ENCODE measurements at places on chromosomes 3 and 15.

GRCh38 chr15:96358001-96358801 lies 27.7 kb downstream of the NR2F2 start:
- DNase-seq = peak; percentile 9

DNA sequence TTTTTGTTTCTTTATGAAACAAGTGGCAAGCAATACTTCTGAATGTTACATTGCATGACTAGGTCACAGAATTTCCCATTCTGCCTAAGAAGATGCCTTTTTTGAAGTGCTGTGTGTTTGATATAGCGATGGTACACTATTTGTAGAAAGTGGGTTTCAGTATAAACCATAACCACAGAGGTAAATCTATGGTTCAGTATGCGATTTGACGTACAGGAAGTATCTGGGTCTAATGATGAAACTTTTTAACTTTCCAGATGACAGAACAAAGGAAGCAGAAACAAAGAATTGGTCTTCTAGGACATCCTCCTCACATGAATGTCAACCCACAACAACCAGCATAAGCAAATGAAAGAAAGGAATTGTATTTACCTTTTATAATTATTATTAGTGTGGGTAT lies 133.4 kb upstream of the BHLHE40 start:
- no peak for DNase-seq

- DNase-seq = peak; percentile 64
Observed at GRCh38 chr15:66231394-66232266, 21.9 kb downstream of the MEGF11 start.

DNA sequence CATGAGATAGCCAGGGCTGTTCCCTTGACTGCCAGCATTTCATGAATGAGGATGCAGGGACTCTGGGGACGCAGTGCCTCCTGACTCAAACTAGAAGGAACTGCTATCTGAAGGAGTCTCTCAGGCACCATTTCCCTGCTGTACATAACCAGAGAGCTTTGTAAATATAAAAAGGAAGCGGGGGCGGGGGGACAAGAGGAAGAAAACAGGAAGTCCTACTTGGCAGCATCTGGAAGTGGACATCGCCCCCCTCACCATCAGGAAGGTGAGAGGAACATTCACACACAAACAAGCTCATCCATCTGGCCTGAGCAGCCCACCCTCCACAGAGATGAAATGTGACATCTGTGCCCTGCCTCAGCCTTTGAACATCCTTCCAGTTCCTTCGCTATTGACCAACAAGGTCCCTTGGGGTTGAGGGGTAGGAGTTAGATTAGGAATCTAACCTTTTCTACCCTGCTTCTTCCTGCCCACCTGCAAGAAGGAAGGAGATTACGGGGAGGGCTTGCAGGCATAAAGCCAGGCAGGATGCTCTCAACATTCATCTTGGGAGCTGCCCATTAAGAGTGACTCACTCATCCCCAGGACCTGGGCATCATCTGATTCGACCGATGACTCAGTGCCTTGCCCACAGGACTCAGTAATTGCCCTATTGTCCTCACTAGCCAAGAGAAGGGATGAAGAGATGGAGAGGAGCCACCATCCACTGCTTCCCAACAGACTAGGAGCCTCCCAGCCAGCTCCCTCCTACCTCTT lies 31.9 kb downstream of the SH3BP5 start:
- no peak for DNase-seq

DNA sequence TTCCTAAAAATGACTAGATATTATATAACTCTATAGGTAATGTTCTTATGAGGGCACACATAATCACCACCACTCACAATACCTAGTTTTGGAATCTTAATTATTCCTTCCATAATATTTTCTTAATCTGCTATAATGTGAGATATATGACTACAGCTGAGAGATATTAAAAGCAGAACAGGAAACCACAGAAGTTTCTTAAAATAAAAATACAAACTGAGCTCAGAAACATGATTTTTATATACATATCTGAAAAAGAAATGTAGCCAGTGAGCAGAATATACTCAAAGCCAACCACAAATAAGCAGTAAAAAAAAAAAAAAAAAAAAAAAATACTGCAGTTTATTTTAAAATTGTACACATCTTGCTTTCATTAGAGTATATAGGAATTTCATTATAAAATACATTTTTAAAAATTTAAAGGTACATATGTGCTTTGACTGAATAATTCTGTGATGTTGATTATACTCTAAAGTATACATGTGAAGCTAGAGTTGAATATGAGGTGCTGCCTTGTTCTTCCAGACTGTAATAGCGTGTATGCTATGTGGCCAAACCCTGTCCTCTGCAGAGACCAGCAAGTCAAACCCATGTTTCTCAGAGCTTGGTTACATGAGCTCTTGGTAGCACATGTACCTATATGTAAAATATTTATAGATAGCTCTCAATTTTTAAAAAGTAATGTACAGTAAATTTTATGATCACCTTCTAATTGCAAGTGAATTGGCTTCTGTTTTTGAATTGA lies 175.0 kb downstream of the UBE2E2 start:
- no peak for DNase-seq

- no peak for DNase-seq
Observed at GRCh38 chr15:35547775-35548364, 1.9 kb upstream of the DPH6 start.

GRCh38 chr3:64260431-64260830 lies 35.2 kb upstream of the PRICKLE2 start:
- DNase-seq = no peak

GRCh38 chr3:46897829-46898320 lies 20.4 kb downstream of the PTH1R start:
- DNase-seq = no peak

DNA sequence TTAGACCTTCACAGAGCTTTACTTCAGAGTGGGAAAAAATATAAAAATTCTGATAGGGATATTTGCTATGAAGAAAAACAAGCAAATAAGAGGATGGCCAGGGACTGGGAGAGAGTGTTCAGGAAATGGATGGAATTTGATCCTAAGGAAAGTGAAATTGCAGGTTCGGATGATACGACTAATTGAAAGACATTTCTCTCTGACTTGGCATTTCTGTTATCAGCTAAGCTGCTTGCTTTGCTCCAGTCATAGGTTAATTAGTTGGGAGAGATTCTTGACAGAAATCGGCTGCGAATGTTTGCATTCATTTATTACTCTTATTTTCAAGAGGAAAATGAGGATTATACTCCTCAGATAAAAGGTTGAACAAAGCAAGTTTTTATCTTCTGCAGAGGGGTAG lies 808.7 kb upstream of the NECTIN3 start:
- peak; percentile 13 for DNase-seq

- DNase-seq = no peak
Observed at GRCh38 chr15:69443032-69443611, 9.5 kb upstream of the RPLP1 start.

GRCh38 chr15:47971637-47972036 lies 149.2 kb upstream of the SLC24A5 start:
- DNase-seq = no peak

DNA sequence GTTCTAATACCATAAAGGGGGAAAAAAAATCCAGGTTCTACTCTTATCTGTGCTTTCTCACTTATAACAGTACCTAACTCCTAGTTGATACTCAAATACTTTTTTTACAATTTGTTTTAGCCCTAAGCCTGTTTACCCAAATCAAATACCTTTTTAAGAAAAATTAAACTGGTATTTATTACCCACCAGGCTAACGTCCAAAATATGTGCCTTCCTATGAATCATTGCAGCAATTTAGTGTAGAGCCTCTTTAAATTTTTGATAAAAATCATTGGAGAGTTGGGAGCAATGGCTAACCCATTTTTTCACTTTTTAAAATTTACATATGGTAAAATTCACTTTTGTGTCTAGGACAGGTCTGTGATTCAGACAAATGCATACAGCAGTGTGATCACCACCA lies 27.9 kb downstream of the FILIP1L start:
- no peak for DNase-seq

DNA sequence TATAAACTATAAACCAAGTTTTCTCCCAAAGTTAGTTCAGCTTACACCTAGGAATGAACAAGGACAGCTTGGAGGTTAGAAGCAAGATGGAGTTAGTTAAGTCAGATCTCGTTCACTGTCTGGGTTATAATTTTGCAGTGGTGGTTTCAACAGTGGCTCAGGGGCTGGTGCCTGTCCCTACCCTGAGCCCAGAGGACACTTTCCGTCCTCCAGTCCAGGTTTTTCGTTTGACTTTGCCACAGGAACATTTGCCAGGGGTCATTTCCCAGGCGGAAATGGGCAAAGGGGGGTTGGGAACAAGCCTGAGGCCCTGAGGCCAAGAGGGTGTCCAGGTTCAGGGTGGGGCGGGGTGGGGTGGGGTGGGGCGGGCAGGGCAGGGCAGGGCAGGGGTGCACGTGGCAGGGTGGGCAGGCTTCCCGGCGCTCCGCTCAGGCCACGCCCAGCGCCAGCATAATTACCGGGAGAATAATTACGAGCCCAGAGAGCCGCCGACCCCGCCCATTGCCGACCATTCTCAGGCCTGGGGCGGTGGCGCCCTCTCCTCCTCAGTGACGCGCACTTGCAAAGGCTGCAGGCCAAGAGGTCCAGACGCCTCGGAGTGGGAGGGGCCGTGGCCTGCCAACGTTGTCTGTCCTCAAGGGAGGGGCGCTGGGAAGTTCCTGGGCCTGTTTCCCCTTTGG lies 70.4 kb downstream of the KLF13 start:
- DNase-seq = peak; percentile 46

DNA sequence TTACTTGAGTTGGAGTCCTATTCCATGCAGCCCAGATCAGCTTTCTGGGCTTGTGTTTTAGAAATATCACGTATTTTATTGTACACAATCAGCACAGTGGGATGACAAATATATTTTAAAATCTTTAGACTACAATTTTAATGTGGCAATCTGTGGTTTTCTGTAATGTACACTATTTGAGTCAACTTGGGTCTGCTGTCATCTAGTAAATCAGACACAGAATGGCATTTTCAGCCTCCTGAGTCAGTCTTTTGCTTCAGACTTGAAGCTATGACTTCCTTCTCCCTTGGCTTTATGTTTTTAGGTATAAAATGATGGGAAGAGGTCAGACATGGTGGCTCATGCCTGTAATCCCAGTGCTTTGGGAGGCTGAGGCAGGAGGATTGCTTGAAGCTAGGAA lies 232.1 kb downstream of the NECTIN3 start:
- no peak for DNase-seq

GRCh38 chr15:88841236-88841635 lies 38.0 kb downstream of the ACAN start:
- no peak for DNase-seq

GRCh38 chr3:170064108-170064507 lies 26.3 kb downstream of the GPR160 start:
- no peak for DNase-seq

DNA sequence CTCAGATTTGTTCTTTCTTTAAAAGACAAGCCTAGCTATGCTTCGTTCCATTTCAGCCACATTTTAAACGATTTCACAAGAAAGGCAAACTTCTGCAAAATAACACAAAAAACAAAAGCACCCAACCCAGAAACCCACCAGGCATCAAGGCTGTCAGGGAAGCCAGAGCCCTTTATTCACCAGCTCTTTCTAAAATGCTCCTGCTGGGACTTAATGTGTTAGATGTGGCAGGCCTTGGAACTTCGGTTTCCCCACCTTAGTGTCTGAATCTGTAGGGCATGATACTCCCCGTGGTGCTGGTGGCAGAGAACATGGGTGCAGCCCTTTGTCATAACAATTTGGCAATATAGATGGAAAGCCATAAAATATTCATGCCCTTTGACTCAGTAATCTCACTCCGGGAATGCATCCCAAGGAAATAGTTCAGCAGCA lies 56.8 kb upstream of the LCTL start:
- peak; percentile 38 for DNase-seq

- no peak for DNase-seq
Observed at GRCh38 chr3:150118219-150118618, 147.5 kb upstream of the PFN2 start.

- no peak for DNase-seq
Observed at GRCh38 chr3:90221900-90222299, 1114.5 kb downstream of the EPHA3 start.

- no peak for DNase-seq
Observed at GRCh38 chr3:105606016-105606415, 239.3 kb downstream of the ALCAM start.

Measured in brain (organoid and tissue), 16 donors.